ENCODE measurements at places on chromosomes 3 and 15.

DNA sequence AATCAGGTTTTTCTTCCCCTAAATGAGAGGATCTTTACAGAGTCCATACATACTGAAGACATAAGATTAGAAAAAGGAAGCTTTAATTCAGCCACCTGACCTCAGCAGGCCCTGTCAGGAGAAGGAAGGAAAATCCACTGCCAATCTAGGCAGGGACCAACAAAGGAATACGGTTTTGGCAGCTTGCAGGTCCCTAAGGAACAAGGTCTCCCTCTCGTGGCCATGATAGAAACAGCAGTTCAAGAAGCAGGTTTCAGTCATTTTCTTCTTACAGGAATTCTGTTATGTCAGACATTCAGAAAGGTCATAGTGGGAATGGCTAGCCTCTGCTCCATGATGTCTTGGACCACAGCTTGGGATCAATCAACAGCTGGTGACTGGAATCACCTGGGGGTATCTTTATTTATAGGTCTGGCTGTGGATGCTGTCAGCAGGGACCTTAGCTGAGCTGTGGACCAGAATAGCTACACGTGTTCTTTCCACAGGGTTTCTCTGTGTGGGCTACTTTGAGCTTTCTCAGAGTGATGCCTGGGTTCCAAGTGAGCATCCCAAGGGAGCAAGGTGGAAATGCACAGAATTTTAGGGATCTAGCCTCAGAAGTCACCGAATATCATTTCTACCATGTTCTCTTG, 9.4 kb upstream of the CMSS1 start:
- DNase-seq = peak; percentile 3

DNA sequence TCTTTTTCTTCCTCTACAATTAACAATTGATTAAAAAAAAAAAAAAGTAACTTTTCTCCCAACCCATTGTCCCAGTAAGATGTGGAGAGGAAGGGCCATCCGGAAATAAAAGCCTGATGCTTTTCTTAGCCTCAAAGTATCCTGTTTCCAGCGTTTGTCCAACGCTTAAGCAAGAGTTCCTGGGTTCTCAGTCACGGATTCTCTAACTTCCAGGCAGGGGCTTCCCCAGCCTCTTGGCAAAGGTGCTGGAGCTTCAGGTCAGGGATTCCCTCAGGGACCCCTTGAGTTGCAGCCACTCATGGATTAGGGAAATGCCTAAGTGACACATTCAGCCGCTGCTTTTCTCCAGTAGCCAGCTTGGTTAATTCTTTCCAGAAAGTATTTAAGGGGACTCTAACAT, 22.3 kb upstream of the C2CD4B start:
- DNase-seq = no peak

- DNase-seq = no peak
Measured at GRCh38 chr3:157913741-157914150, 192.5 kb downstream of the SHOX2 start.

DNA sequence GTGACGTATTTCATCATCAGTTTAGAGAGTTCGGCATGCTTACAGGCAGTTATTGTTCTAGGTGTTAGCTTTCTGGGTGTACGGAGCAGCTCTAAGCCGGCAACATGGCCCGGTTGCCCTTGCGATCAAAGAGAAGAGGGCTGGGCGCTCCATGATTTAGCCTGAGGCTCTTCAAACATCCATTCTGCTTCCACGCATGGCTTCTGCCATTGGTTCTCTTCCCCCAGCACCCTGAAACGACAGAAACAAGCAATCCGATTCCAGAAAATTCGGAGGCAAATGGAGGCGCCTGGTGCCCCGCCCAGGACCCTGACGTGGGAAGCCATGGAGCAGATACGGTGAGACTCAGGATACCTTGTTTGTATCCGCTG, 574 bp downstream of the NGRN start:
- peak; percentile 44 for DNase-seq

DNA sequence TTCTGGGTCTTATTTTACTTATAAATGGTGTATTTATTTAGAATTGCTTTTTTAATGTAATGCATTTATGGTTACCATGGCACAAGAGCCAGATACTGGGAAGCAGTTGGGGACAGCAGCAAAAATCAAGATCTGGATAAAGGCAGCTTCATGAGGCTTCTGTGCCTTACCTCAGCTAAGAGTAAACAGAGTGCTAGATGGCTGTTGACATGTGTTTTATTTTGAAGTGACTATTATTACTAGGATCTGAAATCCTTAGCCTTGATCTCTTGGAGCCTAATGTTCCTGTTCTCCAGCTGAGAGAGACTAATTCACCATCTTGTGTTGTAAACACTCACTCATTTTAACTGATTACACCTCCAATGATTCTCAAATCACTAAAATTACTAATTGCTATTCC, 317.8 kb downstream of the LPP start:
- DNase-seq = no peak

- DNase-seq = no peak
Measured at GRCh38 chr3:161406594-161407555, 35.6 kb upstream of the SPTSSB start.

GRCh38 chr15:86355801-86356200, 276.1 kb downstream of the AGBL1 start:
- DNase-seq = no peak

GRCh38 chr3:71907996-71908395, 123.0 kb upstream of the PROK2 start:
- no peak for DNase-seq

DNA sequence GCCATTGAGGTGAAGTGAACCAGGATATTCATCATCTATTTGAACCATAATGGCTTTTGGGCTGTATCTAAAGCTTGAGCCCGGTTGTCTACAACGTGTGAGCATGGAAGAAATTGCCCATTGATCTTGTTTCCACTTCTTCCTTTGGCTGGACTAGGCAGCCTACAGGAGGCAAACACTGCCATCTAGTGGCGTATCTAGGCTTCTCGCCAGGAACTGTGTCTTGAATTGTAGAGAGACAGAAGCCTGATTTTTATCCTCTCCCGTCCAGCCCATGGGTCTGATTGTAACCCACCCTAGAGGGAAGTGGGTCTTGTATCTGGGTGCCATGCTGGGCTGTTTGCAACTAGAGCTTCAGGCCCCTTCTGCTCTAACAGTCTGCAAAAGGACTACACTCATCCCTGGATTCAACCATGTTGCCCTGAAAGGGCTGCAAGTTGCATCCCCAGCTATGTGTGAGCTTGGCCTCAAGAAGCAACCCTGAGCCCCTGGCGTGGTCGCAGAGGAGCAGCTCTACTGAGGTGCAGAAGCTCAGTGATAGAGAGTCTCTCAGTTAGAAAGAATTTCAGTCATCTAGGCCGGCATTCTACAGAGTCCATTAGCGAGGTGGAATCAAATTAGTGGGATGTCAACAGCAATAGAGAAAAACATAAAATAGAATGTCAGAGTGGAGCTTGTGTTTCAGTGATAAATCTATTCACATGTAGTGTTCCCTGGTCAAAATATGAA, 170.2 kb upstream of the UMPS start:
- DNase-seq = peak; percentile 21

GRCh38 chr3:194888916-194889315, 203.2 kb downstream of the FAM43A start:
- no peak for DNase-seq

DNA sequence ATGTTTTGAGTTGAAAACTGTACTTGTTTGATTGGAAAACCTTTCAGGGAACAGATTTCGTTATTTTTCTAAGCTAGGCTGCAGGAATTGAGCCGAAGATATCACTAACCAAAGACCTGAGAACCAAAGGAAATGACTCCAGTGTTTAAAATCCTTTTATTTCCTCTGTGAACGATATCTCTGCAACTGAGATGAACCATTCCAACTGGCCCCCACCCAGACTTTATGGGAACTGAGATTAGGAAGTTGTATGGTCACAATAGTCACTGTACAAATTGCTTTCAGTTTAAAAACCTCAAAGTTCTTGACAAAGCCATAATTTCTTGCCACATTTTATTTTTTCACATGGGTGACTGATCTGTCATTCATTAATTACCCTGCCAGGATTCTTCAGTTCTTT, 232.4 kb downstream of the RBMS3 start:
- no peak for DNase-seq

DNA sequence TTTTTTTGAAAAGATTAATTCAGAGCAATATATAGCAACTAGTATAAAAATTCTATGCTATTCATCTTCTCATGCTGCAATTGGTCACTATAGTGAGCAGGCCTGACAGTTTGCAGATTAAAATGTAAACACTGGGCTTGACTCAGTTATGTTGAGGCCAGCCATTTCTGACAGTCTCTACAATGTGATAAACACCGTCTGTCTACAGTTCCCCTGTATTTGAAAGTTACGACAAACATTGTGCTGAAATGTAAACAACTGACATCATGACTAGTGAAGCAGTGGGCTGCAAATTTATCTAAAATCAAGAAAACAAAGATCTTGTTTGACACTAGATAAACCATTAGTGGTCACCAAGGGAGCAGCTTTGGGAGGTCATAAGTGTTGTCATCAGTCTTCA, 197.4 kb downstream of the ISL2 start:
- DNase-seq = no peak

GRCh38 chr3:159069091-159069490, 267.2 kb downstream of the MFSD1 start:
- DNase-seq = no peak

- peak; percentile 11 for DNase-seq
Measured at GRCh38 chr3:53253707-53254508, 1.9 kb downstream of the TKT start.

- no peak for DNase-seq
Measured at GRCh38 chr3:161342629-161343028, 28.7 kb downstream of the SPTSSB start.

GRCh38 chr3:158700559-158700958, 28.1 kb upstream of the LXN start:
- no peak for DNase-seq

DNA sequence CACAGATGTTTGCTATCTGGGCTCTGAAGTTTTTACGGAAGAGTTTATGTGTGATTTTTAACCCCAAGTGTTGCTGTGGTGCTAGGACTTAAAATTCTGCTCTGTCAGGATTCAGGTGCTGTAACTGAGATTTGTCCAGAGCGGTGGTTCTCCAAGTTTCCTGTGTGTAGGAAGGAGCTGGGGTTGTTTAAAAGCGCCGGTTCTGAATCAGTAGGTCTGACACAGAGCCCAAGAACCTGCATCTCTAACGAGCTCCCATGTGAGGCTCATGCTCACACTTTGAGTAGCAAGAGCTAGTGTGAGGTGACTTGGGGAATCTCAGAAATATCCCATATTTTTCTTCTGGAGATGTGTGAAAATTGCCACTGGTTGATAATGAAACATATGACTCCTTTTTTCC, 325.5 kb downstream of the SATB1 start:
- no peak for DNase-seq

DNA sequence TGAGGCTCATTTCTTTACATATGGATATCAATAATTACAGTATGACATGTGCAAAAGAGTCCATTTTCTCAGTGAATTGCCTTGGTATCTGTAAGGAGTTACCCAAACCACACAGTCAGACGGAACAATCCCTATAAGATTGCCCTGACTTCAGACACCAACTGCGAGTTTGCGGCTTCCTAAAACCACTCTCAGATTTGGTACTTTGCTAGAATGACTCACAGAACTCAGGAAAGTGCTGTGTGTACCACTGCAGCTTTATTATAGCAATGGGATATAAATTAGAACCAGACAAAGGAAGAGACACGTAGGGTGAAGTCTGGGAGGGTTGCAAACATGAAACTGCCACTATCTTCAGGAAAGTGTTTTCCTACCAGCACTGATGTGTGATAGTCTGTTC, 45.8 kb upstream of the ATP13A3 start:
- no peak for DNase-seq

DNA sequence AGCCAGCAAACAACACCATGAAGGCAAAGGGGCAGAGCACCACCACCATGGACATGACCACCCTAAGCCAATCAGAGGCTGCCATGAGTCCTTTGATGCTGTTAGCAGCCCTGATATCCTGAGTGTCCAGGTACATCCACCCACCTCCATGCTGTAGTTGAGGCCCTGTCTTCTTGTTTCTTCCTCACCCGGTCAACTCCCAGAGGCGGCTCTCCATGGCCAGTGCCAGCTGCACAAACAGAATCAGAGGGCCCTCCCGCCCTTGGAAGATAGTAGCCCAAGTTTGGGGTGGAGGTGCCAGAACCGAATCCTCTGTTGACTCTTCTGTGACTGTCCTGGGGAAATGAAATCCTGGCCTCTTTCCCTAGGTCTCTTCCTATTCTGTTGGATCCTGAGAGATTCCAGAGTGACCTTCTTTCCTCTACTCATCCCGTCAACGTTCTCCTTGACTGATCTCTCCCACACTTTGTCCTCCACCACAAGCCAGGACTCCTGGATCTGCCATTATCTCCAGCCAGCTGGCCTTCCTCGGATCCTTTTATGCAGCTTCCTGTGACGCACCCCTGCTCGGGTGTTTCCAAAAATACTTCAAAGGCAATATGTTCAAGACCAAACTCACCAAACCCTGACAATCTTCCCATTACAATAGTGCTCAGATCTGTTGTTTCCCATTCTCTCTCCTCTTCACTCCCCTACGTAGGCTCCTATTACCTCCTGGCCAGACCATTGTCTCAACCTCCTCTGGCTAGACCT, 45.4 kb upstream of the DLG1 start:
- no peak for DNase-seq

DNA sequence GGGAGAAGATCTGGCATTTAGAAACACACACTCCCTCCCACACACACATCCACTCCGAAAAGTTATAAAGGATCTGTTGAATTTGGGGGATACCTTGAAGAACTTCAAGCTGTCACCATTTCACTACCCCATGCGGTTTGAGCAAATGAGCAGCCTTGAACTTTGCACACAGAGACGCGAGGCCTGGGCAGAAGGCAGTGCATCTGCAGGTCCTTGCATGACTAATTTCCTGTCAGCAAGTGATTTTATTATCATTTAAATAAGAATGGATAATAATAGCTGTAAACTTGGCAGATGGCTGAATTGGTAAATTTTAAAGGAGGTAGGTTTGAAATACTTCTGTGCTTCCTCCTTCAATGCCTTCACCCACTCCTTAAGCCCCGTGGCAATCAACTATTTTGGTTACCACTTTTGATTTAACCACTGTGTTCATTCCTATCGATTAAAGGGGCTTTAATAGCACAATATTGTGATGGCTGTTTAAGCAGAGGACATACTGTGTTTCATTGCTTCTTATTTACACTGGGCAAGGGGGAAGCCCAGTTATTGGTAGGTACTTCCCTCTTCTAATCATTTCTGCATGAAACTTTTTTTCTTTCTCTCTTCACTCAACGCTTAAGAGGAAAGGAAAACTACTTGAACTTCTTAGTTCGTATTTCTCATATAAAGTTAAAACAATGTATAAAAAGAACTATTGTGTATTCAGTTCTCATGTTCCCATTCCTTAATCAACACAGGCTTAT, 108.1 kb downstream of the ROBO2 start:
- DNase-seq = no peak

GRCh38 chr3:178480274-178480673, 56.0 kb upstream of the KCNMB2 start:
- DNase-seq = no peak

All from NK-92 treated with Interleukin-12 subunit alpha and Interleukin-12 subunit beta, amount 100 ng/mL, for 24 hours (cell line).